ENCODE measurements at places on chromosomes 7 and 10.
A peak's percentile ranks its signal among the peaks of the same experiment; 100 is the strongest.

DNA sequence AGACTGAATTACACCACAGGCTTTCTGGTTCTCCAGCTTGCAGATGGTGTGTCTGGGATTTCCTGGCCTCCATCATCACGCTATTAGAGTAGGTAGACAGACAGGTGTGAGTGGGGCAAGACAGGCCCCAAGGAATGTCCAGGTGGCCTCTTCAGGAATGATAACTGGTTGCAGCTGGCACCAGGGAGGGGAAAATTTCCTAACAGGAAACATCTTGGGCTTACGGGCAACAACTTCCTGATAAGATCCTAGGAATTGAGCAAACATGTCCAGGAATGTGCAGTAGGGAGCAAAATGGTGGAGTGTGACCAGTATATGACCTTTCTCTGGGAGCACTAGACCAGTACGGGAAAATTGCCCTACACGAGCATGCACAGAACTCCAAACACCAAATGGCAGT lies 11.3 kb downstream of the XRCC2 start:
- DNase-seq: no peak

- DNase-seq: no peak
Observed at GRCh38 chr7:55776196-55776595, 86.4 kb downstream of the SEPTIN14 start.

DNA sequence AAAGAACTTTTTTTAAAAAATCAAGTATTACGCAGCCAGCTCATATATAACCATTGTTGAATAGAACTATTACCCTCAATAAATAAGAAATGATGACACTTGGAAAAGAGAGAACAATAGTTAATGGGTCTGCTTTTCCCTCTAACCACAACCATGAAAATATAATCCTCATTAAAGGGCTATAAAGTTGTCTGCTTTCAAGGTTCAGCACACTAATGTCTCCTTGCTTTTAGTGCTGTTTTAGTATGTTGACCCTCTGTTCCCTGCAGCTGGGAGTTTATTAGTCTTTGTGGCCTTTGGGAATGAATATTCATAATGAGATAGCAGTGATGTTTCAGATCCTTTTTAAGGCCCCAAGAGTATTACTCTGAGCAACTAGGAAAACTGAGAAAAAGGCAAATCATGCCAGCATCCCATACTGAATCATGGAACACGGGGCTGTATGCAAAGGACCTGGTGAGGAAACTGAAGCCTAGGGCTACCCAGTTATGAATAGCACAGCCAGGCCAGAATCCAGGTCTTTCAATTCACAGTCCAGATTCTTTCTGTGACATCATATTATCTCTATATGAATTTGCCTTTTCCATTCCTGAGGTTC lies 332.0 kb upstream of the LRGUK start:
- no peak for DNase-seq

DNA sequence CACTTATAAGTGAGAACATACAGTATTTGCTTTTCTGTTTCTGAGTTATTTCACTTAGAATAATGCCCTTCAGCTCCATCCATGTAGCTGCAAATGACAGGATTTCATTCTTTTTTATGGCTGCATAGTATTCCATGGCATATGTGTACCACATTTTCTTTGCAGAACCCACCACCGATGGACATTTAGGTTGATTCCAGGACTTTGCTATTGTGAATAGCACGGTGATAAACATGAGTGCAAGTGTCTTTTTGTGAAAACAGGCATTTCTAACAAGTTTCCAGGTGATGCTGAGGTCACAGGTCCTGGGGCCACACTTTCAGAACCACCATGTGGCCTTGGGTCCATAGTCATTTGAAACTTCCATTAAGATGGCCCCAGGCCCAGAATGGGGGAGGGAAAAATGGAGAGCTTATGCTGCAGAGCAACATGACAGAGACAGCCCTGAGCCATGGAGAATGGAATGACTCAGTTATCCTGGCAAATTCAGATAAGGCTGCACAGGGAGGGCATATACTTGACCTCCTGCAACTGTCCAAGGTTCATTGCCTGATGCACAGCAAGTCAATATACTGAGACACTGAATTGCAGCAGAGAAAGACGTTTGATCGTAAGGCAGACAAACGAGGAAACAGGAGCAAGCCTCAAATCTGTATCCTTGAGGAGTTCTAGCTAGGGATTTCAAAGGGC lies 248.0 kb upstream of the GALNT17 start:
- DNase-seq: no peak

GRCh38 chr7:130063036-130063435 lies 7.3 kb upstream of the KLHDC10 start:
- DNase-seq: no peak

- DNase-seq: no peak
Observed at GRCh38 chr7:143382791-143383641, 1.9 kb downstream of the ZYX start.

DNA sequence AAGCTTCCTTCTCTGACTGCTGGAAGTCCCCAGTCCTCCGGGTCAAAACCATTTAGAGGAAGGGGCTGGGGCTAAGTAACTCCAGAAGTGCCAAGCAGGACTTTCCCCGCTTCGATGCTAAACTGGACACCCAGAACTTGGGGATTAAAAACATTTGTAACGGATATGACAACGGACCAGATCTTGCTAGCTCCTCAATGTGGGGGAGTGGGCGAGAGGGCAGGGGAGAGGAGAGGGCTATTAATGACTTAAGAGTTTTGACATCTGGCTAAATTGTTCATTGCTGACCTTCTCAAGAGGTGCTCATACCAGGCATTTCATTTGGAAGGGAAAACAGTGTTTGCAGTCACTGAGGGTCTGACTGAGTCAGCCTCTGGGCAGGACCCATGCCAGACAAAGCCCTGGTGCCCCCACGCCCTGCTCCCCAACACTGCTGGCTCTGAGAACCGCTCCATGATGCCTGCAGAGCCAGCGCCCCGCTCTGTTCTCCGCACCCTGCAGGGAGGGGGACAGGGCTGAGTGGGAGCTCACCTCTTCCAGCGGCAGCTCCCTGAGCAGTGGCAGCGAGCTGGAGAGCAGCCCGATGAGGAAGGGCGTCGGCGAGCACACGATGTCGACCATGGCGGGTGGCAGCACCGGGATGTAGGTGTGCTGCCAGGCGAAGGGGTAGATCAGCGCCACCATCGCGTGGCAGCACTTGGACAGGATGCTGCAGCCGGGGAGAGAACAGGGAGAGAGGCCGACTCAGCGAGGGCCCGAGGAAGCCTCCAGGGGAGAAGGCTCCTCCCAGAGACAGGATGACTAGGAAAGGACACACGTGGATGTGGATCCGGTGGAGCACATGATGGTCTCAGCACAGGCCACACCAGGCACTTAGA lies 47.7 kb upstream of the MKRN1 start:
- DNase-seq: no peak

DNA sequence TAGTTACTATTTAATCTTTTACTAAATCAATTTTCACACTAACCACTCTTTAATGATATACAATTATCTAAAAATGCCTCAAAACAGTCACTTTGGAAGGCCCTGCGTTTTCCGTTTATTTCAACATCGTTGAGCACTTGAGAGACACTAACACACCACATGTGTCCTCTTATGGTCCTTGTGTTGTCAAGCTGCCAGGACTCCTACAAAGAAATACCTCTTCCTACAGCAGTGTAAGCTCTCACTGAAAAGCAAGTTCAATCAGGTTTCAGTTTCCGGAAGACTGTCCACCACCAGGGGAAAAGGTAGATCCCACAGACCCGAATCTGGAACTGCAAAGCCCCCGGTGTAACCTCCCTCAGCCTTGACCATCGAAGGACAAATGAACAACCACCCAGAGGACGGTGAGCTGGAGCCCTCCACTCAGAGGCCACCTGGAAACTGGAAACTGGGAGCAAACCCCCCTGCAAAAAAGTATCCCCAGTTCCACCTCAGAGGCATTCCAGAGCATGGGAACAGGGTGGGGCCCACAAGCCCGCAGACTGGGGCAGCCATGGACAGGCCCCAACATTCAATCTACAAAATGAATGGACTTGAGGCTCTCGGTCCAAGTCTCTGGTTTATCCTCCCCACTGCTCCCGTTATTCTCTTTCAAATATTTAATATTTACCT lies 37.6 kb downstream of the KCNH2 start:
- peak; percentile 22 for DNase-seq

DNA sequence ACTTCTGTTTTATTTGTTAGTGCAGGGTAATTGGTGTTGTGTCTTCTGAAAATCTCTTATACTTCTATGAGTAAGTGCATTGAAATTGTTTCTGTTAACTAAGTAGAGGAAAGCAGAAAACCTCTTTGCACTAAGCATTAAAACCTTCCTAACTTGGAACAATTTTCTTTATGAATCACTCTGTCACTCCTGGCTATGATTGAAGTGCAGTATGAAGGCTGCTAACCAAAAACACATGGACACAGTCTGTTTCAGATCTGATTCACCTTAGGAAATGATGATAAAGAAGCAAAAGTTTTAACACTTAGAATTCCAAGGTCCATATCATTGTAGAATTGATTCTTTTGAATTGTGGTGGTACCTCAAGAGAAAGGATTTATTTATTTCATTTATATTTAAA lies 41.9 kb downstream of the MET start:
- no peak for DNase-seq

DNA sequence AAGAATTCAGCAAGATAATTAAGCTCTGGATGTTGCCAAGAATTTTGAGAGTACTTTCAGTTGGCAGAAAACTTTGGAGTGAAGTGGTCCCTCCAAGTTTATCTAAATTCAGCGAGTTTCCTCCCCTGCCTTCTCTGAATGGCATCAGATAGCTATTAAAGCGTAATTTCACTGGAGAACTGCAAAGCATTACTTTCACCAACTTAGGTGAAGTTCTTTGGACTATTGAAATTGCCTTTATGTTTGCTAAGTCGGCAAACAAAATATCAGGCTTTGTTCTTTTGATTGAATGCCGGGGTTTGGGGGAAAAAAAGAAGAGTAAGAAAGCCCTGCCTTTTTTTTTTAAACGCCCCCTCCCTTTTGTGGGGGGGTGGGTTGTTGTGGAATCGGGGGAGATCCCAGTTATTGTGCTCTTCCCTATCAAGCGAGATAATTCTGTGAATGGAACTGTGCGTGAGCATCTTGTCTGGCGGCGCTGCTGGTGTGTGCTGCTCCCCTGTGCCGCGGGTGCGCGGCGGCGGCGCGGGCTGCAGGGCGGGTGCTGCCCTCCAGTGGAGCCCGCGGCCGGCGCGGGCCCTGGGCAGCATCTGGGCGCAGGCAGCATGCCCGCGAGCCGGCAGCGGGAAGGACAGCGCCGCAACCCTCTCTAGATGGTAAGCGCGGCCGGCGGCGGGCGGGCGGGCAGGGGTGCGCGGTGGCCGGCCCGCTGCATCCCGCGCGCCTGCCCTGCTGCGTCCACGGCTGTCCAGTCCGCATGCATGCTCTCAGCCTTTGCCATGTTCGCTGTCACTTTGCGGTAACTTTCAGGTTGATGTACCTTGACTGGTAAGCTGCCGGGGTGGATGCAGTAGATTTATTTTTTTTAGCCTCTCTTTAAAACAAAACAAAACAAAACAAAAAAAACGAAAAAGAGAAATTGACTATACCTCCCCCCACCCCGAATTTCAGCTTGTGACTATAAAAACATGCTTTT lies 176.5 kb downstream of the TCF7L2 start:
- no peak for DNase-seq

GRCh38 chr7:39633563-39634477 lies 10.4 kb downstream of the RALA start:
- no peak for DNase-seq

DNA sequence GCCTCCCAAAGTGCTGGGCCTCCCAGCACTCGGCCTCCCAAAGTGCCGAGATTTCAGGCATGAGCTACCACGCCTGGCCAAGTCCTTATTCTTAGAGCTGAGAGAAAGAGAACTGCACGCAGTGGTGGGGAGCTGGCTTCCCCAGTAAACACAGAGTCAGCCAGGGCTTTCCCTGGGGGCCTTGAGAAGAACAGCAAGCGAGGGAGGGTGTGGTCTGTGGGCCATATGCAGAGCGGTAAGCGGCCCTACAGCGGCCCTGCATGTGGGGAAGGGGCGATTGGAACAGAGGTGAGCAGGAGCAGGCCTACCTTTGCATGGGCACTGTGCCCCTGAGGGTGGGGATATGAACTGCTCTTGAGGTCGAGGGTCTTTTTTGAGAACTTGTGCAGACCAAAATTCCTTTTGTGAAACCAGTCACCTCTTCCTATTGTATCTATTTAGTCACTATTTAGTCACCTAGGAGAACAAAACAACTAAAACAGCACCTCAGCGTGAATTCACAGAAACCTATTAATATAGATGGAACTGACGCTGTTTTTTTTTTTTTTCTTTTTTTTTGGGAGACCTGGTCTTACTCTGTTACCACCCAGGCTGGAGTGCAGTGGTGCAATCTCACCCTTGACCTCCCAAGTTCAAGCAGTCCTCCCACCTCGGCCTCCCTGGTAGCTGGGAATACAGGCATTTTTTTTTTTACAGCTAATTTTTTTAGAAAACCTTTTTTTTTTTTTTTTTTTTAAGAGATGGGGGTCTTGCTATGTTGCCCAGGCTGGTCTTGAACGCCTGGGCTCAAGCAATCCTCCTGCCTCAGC lies 36.9 kb upstream of the SH2D4B start:
- DNase-seq: no peak

- no peak for DNase-seq
Observed at GRCh38 chr7:45663965-45664633, 89.9 kb downstream of the ADCY1 start.

GRCh38 chr10:113982296-113982695 lies 61.4 kb upstream of the ADRB1 start:
- no peak for DNase-seq

DNA sequence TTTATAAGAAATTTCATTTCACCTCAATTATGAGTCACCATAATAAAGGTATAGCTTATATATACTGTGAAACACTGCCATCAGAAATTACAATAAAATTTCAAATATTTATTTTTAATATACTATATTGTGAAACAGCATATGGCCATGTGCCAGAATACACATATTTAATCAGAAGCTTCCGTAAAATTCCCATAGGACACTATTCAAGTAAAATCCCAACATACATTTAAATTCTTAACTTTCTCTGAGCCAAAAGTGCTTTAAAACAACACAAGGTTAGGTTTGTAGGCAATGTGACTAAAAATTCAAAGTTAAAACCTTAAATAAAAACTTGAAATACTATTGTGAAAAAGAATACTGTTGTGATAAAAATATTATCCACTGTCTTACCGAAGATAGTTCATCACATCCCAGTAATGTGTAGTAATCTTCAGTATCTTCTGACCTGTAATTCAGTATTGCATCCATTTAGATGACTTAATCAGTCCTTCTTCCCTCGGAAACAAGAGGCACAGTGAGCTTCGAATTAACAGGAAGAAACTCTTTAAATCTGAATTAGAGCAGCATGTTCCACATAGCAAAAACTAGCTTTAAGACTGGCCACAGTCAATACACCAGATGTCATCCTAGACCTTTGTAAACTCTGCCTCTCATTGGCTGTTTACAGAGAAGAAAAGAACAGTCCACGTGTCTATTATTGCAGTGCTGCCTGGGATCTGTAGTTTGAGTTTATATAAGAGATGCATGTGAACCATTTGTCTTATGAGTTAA lies at the start of gene DNAJC12:
Gene DNAJC12, minus strand, starts transcription at position 648 of the 774 bp plus-strand sequence. Its CDS starts 177 bp downstream, at position 471.
- DNase-seq: peak; percentile 67

DNA sequence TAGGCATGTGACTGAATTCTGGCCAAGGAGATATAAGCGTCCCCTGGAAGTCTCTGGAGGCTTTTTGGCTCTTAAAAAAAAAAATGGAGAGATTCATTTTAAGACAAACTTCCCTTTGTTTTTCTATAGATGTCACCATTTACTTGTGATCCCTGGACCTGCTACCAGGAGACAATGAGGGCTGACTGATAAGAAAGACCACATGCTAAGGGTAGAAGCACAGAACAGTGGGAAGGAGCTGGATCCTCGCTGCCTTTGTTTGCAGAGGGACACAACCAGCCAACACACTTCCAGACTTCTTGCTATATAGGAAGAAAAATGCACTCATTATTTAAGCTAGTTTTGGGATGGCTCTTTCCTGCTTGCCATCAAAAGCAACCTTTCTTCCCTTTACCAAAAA lies 172.2 kb downstream of the GRM8 start:
- no peak for DNase-seq

GRCh38 chr7:150384406-150385301 lies 5.5 kb downstream of the ZNF775 start:
- no peak for DNase-seq
